ENCODE measurements at places on chromosomes 1 and 21.

DNA sequence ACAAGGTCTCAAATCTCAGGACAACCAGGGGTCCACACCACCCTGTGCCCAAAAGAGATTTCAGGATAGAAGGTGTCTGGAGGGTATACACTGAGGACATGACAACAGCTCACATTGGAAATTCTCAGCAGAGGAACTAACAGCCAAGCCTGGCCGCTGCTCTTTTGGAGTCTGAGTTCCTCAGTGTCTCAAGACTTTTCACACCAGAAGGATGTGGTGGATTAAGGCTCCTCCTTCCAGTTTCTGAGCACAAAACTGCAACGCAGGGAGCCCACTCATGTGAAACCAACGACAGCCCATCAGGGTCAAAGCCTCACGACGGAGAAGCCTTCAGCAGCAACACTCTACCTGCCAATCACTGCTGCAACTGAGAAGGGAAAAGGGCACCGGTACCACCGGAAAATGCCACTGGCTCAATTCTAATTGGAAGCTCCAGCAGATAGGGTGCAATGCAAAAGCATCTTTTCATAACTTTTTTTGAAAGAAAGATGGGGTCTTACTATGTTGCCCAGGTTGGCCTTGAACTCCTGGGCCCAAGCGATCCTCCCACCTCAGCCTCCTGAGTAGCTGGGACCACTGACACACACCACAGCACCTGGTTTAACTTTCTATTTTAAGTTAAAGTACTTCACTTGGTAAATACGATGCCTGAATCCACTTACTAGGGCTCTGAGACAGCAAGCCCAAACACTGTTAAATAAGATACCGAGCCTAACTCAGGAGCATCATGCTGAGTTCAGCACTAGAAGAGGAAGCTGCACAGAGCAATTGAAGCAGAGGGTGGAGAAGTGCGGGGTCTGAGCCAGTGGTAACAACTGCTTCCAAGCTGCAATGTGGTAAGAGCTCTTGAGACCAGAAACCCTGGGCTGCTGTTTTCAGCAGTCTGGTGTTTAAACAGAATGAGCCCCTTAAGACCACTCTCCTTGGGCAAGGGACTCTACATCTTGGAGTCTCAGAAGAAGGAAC is 7.8 kb downstream of the CAPZB start:
- no peak for DNase-seq

GRCh38 chr1:85228972-85229371 is 28.2 kb upstream of the SYDE2 start:
- no peak for DNase-seq

DNA sequence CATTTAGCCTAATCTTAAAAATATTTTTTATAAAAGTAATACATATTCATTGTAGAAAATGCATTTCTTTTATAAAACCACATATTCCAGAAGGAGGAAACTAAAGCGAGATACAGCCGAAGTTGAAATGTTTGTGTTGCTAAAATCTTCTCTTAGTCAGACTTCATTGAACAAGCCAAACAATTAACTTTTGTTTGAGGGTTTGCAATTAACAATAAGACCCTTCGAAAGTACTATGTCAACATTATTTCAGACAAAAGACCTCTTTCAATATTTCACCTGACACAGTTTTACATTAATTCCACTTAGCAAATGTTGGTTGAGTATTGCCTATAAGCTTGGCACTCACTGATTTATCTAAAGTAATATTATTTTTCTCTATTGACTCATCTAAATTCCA is 354.0 kb upstream of the ADAMTS5 start:
- DNase-seq: no peak

- DNase-seq: no peak
Measured at GRCh38 chr1:176111835-176112234, 95.3 kb downstream of the COP1 start.

DNA sequence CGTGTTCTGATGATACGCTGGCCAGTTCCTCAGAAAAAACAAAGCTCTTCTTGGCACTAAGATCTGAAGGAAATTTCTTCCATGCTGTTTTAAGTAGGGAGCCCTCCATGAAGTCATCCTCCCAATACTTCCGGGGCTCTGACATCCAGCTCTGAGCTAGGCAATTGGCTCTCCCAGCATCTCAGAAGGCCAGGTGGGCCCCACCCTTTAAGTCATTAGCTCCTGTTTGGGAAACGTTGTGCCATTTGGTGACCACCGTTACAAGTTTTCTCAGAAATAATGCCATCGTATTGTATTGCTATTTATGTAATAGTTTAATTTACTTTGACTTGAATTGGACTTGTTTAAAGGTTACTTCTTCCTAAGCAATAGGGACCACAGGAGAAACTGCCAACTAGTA is 130.3 kb upstream of the EDN2 start:
- DNase-seq: no peak
